ENCODE measurements at places on chromosomes 3 and 15.

GRCh38 chr15:58988006-58988785 is 733 bp downstream of the RNF111 start:
- DNase-seq: no peak

- DNase-seq: no peak
Observed at GRCh38 chr3:59503441-59503840, 453.6 kb upstream of the CFAP20DC start.

DNA sequence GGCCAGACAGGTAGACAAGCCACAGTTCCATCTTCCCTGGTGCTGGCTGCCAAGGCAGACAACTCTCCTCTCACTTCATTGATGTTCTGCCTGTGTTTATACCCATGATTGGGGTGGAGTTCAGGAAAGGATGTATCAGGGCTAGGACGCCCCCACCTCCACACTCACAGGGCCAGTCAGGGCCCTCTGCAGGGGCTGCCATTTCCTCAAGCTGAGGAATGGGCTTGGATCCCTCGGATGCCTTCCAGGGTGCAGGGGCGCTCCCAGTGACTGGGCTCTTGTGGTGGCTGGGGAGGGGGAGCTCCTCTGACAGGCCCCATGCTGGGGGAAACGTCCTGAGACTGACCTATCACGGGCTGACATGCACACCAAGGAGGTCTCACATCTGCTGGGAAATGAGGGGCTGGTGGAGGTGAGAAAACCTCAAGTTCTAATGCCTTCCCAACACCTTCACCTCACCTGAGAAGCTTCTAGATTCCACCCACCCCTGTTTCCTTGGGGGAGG is 31.4 kb downstream of the SEMA7A start:
- no peak for DNase-seq

GRCh38 chr3:95738045-95738444 is 1076.3 kb upstream of the EPHA6 start:
- DNase-seq: no peak

GRCh38 chr3:122688996-122689395 is 8.4 kb downstream of the PARP14 start:
- DNase-seq: no peak

- no peak for DNase-seq
Observed at GRCh38 chr3:187976365-187976900, 177.5 kb upstream of the LPP start.

GRCh38 chr3:66404903-66405700 is 95.7 kb downstream of the LRIG1 start:
- DNase-seq: no peak

DNA sequence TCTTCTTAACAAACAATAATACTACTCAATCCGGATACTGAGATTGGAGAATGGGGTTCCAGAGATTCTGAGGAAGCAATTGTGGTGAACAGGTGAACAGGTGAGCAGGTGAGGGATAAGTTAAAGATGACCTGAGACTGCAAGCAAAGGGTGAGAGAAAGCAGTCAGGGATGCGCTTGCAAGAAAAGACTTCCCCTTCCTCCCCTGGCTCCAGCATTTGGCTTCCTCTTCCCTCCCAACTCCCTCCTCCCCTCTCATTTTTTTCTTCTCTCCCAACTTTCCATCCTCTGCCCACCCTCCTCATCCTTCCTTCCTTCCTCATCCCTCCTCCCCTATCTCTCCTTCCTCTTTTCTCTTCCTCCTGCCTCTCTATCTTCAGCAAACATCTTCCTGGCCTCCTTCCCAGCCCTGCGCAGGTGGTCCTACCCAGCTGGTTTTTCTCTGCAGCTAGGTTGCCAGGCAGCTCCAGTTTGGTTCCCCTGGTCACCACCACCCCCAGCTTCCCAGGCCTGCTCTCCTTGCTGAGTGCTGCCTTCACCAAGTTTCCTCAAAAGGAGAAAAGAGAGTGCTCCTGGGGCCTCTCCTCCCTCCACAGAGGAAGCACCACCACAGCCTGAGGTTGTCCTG is 10.4 kb upstream of the VIPR1 start:
- no peak for DNase-seq

GRCh38 chr3:14774431-14774830 is 44.3 kb upstream of the FGD5 start:
- no peak for DNase-seq

GRCh38 chr3:23075496-23075895 is 127.6 kb upstream of the UBE2E2 start:
- DNase-seq: no peak

GRCh38 chr3:69231929-69232440 is 109.6 kb upstream of the LMOD3 start:
- no peak for DNase-seq

- DNase-seq: no peak
Observed at GRCh38 chr3:121768452-121768851, 18.9 kb upstream of the GOLGB1 start.

GRCh38 chr3:64234571-64234970 is 9.3 kb upstream of the PRICKLE2 start:
- no peak for DNase-seq

DNA sequence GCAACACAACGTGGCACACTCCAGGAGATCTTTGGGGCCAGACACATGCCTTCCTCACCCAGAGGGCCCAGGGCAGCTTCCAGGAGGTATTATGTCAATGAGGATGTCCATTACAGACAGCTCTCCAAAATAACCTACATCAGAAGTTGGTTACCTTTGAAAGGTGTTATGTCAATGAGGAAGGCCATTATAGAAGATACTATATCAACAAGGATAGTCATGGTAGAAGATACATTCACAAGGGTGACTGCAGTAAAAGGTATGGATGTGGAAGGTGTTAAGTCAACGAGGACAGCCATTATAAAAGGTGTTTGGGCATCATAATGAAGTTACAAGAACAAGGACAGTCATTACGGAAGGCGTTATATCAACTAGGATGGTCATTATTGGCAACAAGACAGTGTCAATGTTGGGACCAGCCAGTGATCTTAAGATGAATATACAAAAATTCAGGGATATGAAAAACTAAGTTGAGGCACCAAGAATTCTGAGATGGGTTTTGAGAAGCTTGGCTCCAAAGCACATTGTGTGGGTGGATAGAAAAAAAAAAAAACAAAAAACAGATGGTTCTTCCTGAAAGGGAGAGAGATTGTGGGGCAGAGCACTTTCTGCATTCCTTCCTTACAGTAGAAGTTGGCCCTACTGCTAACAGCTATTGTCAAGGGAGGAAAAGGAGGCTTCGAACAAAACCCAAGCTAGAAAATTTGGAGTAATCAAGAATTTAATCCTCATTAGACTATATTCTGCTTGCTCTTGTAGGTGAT is 11.2 kb downstream of the CDCP1 start:
- no peak for DNase-seq

DNA sequence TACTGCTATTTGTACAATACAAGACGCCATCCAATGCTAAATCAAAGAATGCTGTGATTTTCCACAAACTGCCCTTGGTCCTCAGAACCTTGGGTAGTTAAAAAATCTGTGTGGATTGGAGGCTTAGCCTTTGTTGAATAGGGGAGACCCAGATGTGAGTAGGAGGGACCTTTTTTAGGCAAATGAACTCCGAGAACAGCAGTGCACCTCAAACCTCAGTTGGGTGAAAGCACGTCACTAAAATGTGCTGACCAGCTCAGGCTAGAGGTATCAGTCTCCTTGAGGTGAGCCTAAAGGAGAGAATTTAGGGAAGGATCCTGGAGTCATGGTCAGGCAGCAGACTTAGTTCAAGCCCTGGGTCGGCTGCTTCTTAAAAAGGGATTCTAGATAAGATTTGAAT is 200.7 kb downstream of the SOX2 start:
- no peak for DNase-seq

DNA sequence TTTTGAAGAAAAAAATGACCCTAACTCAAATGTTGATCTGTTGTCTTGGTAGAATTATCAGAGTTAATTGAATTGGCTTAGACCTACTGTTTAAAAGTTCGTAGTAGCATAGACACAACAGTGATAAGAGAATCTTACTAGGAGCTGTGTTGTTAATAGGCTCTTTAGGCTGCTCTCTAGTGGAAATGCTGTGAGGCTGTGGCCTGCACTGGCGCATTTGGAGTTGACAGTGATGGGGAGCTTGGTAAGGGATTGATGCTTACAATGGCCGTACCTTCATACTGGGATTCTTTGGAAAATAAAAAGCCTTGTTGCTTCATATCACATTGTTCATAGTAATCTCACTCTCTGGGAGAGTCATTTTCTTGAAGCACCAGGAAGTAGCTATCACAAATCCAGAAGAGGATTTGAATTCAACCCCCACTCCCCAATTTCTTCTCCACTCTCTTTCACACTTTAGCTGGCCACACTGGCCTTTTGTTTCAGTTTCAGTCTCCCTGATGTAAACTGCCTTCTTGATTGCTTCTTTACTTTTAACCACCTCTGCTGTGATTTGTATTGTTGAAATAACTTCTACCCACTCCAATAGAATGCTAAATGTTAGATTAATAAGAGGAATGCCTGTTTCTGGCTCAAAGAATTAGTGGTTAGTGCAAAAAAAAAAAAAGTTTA is 56.6 kb downstream of the CEP63 start:
- DNase-seq: no peak

- no peak for DNase-seq
Observed at GRCh38 chr3:5606884-5607472, 419.5 kb downstream of the EDEM1 start.

DNA sequence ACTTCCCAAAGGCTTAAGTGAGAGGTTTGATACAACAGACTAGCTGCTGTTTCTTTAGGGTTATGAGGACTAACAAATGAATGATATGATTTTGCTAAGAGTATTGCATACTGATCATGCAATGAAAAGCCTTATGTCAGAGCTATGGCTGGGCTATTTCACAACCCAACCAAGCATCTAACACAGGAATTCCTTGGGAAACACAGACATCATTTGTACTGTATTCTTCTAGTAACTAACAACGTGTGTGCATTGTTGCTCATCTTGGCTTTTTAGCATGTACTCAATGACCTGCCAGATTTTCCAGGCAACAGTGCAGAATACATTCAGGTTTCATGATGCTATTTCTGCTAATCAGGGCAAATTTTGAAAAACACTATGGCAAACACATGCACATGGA is 19.3 kb downstream of the PDZRN3 start:
- no peak for DNase-seq

DNA sequence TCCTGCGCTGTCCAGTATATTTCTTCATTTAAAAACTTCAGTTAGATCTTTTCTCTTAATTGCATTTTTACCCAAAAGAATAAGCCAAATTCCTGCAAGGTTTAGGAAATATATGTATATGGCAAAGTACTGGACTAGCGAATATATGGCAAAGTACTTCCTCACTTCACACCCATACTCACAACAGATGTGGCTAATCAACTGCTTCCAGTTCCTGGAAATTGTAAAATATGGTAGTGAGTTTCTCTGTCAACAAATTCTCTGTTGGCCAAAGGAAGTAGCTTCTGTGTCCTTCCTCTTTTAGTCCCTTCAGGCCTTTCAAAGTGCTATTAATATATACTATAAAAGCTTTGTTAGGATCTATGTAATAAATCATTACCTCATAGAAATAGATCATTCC is 22.0 kb downstream of the GPR15 start:
- no peak for DNase-seq

GRCh38 chr3:138732456-138732855 is 102.3 kb downstream of the PIK3CB start:
- no peak for DNase-seq

- DNase-seq: no peak
Observed at GRCh38 chr15:87752250-87752951, 504.1 kb downstream of the NTRK3 start.

- DNase-seq: no peak
Observed at GRCh38 chr3:2099779-2100191, 1.1 kb downstream of the CNTN4 start.

DNA sequence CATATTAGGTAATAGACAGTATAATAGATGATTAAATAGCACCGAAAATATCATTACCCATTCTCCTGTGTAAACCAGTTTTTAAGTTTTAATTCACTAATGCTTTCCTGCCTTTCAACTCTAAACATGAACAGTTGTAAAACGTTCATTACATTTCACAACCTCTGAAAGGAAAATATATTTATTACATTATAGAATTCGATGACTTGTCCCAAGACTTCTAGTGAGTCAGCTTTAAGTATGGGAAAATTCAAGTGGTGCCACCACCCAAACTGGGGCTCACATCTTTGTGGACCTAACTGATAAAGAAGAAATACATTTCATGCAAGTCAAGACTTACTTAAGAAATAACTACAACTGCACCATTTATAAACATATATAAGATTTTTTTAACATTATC is 2.0 kb downstream of the TRIM59 start:
- no peak for DNase-seq

DNA sequence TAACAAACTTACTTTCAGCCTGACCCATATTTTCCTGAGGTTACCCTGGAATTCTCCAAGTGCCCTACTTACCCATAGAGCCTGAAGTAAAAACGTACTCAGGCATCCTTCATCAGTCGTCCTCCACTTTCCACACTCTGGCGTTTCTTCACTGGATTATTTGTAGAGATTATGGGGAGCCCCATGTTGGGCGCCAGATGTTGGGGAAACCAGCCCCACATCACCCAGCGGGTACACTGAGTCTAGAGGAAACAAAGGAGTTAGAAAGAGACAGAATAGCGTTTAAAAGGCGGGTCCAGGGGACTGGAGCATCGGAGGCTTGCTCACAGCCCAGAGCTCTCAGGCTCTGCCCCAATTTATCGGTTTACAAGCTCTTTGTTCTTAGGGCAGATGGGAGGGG is 9.7 kb upstream of the SLC28A2 start:
- no peak for DNase-seq

GRCh38 chr3:181940703-181941102 is 229.0 kb downstream of the SOX2 start:
- DNase-seq: no peak

DNA sequence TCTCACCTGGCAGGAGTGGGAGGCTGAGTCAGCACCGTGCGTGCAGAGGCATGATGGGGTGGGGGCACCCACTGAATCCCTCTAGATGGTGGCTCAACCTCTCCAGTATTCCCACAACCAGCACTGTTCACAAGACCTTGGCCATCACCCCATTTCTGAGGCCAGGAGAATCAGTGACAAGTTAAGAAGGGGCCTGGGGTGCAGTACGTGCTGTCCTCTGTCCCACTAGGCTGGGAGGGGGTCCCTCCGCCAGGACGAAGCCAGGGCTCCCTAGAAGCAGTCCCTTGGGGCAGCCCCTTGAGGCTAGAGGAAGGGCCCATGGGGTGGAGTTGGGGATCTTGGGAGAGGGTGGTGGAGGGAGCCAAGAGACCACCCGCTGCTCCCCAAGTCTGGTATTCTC is 4.8 kb downstream of the MYL3 start:
- no peak for DNase-seq

DNA sequence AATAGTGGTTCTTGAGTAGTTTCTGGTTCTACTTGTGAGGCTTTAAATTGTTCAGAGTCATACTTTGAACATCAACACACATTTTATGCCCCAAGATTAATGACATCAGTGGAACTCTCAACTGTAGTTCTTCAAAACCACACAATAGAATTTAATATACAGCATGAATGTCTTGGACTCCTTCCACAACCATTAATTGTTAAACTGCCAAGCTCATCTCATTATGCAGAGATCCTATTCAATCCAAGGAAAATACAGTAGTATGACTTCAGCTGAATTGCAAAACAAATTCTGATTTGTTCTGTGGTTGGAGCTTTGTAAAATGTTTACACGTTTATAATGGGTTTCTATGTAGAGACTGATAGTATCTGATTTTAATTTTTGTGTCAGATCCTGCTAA is 199.2 kb upstream of the SLC2A2 start:
- DNase-seq: no peak

GRCh38 chr15:54566654-54567053 is 588.4 kb downstream of the UNC13C start:
- DNase-seq: no peak

- DNase-seq: no peak
Observed at GRCh38 chr3:98012979-98013378, 22.1 kb downstream of the GABRR3 start.

GRCh38 chr15:80210611-80211573 is 41.1 kb downstream of the CTXND1 start:
- no peak for DNase-seq

All from stimulated activated CD8-positive, alpha-beta memory T cell treated with anti-CD3 and anti-CD28 coated beads, Interleukin-15, amount 100 ng/mL, for 24 hours (primary cell).